ENCODE measurements at places on chromosomes 4 and X.

DNA sequence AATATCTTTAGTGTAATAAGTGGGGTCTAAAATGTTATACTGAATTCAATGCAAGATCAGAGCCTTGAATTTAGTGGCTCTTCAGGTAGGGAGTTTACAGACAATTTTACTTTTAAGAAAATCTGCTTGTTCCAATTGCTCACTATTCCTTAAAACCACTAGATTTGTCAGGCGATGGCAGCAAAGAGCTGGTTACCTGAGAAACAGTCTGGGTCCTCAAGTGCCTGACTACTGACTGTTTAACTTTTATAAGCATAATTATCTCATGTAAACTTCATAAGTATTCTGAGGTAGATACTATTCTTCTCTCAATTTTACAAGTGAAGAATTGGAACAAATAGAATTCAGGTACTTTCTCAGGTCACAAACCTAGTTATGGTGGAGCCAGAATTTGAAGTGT, 84.3 kb downstream of the RRAGB start:
- no peak for DNase-seq

GRCh38 chrX:141969706-141970105, 66.0 kb downstream of the MAGEC1 start:
- no peak for DNase-seq

DNA sequence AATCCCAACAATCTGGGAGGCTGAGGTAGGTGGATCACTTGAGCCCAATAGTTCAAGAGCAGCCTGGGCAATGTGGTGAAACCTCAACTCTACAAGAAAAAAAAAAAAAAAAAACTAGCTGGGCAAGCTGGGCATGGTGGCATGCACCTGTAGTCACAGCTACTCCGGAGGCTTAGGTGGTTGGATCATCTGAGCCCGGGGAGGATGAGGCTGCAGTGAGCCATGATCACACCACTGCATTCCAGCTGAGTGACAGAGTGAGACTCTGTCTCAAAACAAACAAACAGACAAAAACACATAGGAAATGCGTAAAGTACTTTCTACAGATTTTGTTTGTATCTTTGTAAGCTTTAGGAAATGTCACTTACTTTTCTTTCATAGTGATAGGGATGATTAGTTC, 307.2 kb upstream of the NR3C2 start:
- no peak for DNase-seq

GRCh38 chr4:122000849-122001248, 49.0 kb upstream of the TRPC3 start:
- no peak for DNase-seq

DNA sequence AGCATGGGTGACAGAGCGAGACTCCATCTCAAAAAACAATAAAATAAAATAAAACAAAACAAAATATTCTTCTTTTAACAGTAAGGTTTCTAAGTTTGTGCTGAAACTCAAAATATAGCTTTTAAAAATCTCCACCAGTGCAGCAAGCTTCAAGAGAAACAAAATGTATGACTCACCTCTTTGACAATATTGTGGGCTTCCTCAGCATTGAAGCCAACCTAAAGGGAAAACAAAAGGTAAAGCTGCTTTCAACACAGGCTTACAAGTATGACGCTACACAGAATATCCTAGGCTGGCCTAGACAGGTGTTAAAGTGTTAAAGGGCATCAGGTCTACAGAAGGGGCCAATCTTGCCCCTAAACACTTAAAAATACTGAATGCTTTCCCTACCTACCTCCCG, 1.2 kb downstream of the DYNLT3 start:
- no peak for DNase-seq

DNA sequence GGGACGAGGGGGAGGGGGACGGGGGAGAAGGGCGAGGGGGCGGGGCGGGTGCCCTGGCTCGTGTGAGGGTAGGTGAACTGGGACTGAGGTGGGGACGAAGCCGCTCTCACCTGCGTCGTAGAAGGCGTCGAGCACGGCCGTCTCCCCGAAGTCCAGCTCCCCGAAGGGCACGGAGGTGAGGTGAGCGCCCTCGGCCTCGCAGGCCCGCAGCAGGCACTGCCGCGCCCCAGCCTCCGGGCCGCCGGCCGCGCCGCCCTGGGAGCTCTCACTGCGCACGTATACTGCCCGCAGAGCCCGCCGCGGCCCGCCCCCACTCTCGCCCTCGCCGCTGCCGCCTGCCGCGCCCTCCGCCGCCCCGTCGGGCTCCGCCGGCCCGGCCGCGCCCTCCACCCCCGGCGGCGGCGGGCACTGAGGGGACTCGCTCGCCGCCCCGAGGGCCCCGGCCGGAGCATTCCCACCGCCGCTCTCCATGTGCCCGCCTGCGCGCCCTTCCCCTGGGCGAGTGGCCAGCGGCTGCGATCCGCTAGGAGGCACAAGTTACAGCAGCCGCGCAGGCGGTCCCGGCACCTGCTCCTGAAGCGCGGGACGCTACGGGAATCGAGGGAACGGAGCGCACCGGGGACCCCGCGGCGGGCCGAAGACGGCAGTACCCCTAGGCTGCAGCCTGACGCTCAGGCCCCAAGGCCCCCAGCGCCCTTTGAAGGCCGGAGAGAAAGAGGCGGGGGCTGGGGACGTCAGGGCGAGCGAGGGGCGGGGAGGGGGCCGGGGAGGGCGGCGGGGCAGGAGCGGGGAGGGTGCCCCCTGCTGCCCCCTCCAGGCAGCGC, at the start of gene MAP3K15:
TSS of gene MAP3K15 (minus strand) at position 718 of the 824 bp plus-strand sequence. CDS start at position 471, 247 bp downstream.
- DNase-seq: peak; percentile 3

DNA sequence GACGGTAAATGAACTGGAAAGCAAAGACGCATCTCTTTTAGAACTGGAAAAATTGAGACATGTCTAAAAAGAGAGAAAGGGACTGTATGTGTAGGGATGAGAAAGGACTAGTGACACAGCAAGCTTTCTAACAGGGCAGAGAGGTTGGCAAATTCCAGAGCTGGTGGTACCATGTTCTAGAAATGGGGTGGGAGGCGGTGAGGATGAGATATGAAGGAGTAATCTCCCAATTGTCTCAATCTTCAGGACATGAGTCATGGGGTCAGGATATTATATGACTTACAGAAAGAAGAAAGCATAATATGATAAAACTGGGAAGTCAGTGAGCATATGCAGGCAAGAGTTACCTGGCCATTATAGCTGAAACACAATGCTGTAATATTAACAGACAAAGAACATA, 14.2 kb downstream of the TAB3 start:
- DNase-seq: no peak

GRCh38 chrX:123728554-123728953, 4.3 kb downstream of the THOC2 start:
- no peak for DNase-seq

GRCh38 chrX:153465691-153466380, 4.5 kb downstream of the HAUS7 start:
- no peak for DNase-seq

DNA sequence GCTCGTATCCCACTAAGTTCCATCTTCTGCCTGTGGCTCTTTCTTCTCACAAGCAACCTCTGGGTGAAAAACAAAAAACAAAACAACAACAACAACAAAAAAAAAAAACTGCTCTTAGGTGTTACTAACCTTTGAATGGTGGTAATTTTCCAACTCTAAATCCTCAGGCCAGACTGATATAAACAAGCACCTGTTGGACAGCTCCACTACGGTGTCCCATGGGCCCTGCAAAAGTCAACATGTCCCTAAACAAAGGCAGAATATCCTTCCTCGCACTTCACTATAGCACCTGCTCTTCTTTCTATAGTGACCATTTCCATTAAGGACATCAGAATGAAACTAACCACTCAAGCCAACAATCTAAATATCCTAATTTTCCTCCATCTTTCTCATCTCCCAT, 54.6 kb upstream of the PARM1 start:
- no peak for DNase-seq

- DNase-seq: no peak
These were observed 487 bp downstream of the TBCK start for GRCh38 chr4:106315476-106315967.

- DNase-seq: no peak
These were observed 13.9 kb upstream of the MAD2L1 start for GRCh38 chr4:120080533-120080932.

DNA sequence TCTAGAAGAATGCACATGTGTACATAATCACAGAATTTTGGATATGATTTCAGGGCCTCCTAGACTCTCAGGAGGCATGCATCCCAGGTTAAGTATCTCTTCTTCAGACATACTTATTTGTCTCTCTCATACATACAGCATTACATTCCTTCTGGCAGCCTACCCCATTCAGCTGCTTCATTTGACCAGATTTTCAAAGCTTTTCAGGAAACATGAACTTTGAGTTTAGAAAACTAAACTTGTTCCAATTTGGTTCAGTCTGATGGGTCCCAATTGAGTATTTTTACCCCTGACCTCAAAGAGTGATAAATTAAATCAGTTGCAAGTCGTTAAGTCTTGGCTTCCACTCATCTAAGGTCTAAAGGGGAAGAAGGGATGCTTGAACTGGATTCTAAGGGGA, 330.9 kb downstream of the ARHGAP24 start:
- DNase-seq: no peak

DNA sequence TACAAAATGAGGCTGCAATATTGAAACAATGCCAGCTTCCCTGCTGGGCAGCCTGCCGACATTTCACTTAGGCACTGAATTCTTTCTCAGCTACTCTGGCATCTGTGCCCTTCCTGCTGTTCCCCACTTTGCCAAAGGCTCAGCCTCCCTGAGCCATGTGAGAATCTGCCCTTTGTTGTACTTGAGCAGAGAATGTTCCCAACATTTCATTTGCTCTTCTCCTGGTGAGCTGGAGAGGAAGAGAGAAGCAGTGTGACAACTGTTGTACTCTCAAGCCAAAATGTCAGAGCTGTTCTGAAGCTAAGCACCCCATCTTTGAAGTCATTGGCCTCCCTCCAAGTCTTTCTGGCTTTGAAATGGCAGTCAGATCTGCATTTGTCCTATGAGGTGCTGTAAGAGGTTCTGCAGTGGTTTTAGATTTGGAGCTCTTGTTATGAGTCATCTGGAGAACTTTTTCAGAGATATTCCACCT, 32.5 kb downstream of the LANCL3 start:
- no peak for DNase-seq

- no peak for DNase-seq
These were observed 70.7 kb downstream of the ARHGEF38 start for GRCh38 chr4:105623099-105623498.

- no peak for DNase-seq
These were observed 241.6 kb downstream of the MGST2 start for GRCh38 chr4:139907001-139907809.

DNA sequence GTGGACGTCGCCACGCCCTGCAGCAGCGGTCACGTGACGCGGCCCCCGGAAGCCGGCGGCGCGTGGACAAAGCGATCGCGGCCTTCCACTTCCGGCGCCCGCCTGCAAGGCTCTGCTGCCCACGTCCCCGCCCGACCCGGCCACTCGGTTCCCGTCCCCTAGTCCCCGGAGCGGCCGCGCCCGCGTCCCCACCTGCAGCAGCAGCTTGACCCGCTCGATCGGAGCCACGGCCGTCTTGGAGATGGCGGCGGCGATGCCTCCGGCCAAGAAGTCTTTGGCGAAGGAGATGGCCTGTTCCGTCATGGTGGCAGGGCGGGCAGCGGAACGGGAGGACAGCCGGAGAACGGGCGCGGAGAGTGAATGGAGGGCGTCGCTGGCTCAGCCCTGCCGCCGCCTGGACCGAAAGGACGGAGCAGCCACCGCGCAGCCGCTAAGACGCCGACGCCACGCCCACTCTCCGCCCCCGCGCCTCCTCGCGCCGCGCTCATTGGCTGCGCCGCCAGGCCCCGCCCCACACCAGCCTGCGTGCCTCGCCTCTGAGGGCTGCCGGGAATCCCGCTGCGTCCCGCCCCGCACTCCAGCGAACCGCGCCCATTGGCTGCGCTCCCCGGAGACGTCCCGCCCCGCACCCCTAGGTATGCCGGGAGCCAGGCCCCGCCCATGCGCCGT, at the start of gene SLC25A6:
TSS of gene SLC25A6 (minus strand) at position 407 of the 669 bp plus-strand sequence. CDS start at position 303, 104 bp downstream.
- DNase-seq: peak; percentile 99

DNA sequence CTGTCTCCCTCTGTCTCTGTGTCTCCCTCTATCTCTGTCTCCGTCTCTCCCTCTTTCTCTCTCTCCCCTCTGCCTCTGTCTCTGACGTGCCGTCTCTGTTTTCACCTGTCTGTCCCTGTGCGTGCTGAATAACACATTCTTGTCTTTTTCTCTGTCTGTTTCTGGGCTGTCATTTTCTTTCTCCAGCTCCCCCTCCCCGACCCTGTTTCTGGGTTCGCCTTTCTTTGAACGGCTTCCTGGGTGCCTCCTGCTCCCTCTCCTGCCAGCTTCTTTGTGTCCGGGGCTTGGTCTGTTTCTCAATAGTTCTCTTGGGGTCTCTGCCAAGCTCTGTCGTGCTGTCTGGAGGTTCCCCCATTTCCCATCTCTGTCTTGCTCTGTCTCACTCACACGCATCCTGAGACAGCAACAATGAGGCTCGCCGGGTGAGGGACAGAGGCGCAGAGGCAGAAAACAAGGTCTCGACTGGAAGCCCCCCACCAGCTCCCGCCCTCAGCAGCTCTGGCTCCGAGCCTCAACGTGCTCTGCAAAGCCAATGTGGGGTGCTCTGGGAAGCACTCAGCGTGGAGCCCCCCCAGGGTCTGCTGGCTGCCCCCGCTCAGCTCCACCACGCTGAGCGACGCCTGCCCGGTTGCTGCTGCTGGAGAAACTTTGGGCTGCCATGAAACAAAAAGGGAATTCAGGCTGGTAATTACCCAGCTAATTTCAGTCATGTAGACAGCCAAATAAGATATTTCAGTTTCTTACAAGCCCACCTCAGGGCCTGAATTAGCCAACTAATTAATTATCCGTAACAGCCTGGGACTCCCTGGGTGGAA, 3.4 kb downstream of the CPLX1 start:
- DNase-seq: no peak

GRCh38 chr4:126776361-126776760, 856.4 kb upstream of the INTU start:
- no peak for DNase-seq

GRCh38 chrX:47175588-47175980, 18.0 kb upstream of the UBA1 start:
- no peak for DNase-seq

DNA sequence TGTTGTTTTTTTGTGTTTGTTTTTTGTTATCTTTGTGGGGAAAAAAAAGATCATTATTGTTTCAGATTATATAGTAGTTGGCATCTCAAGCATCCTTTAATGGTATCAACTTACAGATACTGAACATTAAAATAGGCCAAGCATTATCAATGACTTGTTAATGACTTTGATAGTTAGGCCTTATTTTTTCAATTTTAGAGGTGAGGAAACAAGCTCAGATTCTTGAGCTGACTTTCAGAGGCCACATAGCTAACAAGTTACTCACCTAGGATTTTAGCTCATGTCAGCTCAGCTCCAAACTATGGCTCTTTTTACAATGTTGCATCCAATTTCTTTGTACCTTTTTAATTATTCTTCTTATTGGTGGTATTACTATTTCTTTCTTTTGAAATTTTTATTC, 471 bp upstream of the PLAC8 start:
- DNase-seq: no peak

DNA sequence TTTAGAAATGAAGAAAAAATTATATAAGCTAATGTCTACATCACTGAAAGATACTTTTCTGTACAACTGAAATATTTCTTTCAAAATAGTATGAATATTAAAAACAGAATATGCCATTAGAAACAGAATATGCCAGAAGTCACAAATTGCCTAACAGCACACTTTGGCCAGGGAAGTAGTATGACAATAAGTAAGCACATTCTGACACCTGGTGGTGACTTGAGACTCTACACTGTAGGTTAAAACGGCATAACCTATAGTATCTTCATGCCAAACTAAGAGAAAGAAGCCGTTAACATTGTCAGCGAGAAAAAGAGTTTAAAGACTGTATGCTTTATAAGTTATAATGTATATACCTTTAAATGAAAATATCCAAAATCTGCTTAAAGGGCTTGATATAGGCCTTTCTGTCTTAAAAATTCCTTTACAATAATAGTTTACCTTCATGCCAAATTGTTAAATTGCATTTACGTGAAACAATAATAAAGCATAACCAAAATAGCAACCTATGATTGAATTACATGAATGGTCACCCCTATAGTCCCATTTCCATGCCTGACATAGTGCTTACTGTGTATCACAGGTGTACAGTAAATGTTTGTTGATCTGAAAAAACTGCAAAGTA, 32.8 kb downstream of the FAM13A start:
- peak; percentile 49 for DNase-seq

Data from activated CD4-positive, alpha-beta T cell treated with anti-CD3 and anti-CD28 coated beads for 24 hours (primary cell).